ENCODE measurements at places on chromosomes 7 and 10.

GRCh38 chr10:103512166-103512565 lies 18.7 kb downstream of the NEURL1 start:
- DNase-seq: no peak

DNA sequence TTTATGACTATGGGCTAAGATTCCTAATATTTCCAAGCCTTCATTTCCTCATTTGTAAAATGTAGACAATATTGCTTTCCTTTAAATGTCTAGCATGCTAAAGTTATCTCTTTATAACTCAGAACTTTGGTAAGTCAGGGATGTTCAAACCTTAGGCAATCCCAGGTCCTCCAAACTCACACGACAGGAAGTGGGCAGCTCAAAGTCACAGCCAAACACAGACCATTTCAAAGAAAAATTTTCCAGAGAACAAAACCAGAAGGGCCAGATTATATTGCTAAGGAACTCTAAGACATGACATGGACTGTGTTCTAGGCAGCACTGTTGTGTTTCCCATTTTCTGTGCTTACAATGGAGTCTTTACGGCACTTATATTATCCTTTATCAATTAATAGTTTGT lies 87.8 kb upstream of the DYNC1I1 start:
- no peak for DNase-seq

- no peak for DNase-seq
These were observed 59.8 kb upstream of the PTN start for GRCh38 chr7:137403353-137403695.

GRCh38 chr7:112065758-112066157 lies 140.4 kb downstream of the DOCK4 start:
- DNase-seq: no peak

DNA sequence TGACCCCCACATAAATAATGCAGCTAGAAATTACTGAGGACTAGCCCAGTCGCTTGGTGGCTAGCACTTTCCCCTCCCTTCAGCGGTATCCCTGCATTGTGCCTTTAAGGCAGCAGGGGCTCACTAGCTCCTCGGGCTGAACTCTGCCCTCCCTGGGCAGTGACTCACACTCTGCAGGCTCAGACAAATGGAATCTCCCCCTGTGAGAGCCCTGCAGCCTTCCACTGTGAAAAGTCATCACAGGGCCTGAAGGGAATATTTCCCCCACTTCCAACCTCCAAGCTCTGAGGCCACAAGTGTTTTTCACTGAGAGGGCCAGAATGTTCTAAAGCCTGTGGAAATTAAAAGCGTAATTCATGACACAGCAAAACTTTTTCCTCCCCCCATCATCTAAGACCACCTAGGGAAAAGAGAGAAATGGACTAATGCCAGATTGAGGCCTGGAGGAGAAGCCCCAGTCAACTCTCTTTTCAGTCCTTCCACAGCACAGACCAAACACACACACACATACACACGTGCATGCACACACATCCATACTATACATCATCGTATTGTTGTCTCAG lies 93.6 kb upstream of the COL1A2 start:
- DNase-seq: peak; percentile 99

DNA sequence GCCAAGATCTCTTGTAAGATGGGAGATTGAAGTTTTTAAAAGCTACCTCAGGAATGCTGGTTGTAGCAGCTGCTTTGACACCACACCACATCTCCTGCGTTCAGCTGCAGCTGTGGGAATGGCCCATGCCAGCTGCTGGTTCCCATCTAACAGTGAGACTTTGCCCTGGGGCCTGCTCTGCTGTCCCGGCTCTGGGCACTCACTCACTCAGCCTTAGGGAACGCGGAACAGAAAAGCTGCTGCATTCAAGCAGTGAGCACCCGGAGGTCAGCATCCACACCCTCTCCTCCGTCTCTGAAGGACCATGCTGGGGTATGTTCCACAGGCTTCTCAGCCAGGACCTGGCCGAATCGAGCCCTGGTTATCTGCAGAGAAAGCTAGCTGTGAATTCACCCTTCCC lies 197.1 kb upstream of the CXCL12 start:
- no peak for DNase-seq

- no peak for DNase-seq
These were observed 175.8 kb upstream of the LYZL1 start for GRCh38 chr10:29112827-29113615.

DNA sequence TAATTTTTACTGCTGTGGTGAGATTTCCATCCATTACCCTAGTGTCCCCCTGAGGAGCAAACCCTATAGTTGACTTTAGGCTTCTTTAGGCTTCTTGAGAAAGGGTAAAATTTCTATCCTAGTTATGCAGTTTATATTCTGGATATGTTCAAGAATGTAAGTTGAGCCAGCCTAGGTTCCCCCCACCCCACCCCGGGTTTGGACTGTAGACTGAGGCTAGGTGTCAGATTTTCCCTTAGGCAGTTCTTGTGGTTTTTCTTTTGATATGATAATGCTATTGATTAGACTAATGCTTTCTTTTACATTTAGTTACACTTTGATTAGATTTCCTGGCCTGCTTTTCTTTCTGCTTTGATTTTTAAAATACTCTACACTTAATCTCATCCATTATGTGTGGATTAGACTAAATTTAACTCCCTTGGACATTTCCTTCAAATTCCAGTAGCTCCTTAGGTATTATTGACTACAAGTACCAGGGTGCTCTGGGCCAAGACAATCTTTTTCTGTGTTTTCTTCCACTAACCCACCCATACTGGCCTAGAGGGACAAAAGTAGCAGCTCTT lies 37.7 kb downstream of the NRF1 start:
- no peak for DNase-seq

DNA sequence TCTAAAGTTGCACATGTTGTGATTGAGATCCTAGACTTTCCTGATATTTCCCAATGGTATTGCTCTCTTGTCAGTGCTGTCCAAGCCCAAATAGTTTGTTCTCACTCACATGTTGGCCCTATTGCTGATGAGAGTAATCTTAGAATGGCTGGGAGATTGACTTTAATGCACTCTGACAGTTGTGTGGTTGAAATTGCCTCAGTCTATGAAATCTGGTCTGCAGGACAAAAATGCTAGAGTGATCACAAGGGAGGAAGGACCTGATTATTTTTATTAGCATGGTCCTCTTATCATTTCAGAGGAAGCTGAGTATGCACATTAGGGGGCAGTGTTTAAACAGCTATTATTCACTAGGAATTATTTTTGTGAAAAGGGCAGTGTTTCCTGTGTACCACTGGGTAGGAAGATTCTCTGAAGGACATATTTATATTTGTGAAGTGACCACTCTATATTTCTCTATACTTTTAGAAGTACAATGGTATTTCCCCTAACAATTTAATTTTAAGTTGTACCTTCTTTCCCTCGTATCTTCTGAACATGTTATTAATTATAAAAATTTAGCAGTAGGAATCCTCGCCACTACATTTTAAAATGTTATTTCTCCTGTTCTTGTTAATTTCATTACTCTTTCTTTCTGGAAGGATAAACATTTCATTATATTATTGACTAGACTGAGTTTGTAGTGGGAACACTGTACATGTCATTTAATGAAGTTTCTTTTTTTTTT lies 64.4 kb downstream of the SUGCT start:
- DNase-seq: peak; percentile 94

DNA sequence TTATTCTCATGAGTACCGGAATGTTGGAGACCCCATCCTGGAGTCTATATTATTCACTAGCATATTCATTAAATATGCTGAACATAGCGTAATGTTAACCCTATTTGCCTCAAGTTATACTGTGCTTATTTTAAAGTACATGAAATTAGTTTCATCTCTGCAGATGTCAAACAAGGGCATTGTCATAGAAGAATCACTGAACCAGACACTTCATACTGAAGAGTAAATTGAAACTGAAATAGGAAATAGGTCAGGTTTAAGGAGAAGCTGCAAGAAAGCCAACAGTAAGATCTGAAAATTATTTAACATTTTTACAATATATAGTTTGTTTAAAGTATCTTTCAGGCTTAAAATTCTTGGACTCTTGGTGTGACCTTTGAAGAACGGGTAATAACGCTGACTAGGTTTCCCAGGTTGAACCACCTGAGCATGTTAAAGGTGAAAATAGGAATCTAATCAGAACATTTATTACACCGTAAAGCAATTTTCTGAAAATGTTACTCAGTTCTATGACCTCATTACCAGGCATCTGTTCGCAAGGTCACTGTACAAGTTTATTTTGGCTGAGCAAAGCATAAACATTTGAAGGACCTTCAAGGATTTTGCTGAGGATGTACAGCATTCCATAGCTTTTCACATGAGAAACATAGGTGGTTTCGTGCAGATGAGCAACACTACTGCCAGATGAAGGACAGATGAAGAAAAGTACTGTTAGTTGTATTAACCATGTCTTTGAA lies 82.7 kb downstream of the REEP3 start:
- peak; percentile 94 for DNase-seq

DNA sequence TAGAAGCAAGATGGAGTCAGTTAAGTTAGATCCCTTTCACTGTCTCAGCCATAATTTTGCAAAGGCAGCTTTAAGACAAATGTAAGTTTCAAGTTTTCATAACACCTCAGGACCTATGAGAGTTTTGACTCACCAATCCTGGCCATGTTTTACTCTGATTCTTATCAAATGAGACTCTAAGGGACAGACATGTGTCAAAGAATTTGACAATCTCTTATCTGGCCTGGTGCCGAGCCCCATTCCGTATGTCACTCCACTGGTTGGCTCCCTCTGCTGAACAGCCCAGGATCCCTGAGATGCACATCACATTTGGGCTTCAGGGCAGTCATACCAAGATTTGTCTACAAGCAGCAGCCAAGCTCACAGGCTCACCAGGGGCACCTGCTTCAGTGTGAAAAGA lies 187.6 kb upstream of the STK17A start:
- no peak for DNase-seq

GRCh38 chr10:114930320-114930719 lies 7.7 kb upstream of the TRUB1 start:
- no peak for DNase-seq

DNA sequence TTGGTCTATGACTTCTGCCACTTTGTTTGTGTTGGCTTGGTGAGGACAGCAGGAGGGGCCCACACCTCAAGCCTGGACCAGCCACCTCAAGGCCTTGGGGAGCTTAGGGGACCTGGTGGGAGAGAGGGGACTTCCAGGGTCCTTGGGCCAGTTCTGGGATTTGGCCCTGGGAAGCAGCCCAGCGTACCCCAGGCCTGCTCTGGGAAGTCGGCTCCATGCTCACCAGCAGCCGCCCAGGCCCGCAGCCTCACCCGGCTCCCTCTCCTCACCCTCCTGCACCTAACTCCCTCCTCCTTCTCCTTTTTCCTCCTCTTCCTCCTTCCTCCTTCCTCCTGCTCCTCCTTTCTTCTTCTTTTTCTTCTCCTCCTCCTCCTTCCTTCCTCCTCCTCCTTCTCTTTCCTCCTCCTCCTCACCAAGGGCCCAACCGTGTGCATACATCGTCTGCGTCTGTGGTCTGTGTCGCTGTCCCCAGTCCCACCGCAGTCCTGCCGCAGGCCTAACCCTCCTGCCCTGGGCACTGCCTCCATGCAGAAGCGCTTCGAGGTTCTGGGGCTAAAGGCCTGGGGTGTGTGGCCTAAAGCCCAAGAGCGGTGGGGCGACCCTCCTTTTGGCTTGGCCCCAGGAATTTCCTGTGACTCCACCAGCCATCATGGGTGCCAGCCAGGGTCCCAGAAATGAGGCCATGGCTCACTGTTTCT lies 5.3 kb downstream of the EN2 start:
- no peak for DNase-seq

DNA sequence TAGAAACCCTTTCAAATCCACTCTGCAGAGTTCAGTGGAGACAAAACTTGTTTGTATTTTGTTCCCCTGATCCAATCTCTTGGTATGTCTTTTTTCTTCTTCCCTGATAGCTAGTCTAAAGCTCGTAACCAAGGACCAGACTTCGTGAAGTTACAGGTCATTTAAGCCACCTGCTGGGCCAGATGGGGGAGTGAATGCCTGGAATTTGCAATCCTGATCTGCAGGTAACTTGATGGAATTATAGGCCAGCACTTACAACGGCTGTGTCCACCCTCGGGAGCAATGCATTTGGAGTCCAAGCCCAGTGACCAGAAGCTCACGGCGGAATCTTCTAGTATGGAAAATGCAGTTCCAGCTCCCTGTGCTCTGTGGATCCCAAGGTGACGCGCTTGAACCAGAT lies 566.9 kb downstream of the TCERG1L start:
- no peak for DNase-seq

DNA sequence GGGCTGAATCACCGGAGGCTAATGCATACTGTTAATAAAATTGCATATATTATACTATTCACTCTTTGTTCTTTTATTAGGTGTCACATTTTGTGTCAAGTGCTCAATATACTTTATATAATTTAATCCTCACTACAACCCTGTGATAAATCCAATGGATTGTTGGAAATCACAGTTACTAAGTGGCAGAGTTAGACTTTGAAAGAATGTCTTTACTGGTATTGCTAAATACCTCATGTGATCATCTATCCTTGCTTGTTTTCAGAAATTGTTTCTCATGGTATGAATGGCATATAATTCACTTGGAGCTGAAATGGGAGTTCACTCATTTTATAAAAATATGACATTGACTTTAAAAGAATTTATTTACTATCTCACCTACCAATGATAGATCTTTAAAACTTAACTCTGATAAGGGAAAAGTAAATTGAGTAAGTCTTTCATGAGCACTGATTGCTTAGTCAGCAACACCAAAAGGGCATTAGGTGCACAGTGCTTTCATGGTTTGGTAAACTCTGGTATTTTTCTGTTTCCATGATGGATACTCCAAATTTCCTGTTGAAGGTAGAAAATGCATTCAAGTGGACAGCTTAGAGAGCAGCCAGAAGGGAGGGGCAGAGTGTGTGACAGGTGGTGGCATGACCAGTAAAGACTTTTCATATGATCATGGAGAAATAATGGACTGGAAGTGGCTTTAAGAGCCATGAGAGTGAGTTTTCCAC lies 22.6 kb downstream of the ENKUR start:
- DNase-seq: peak; percentile 27

GRCh38 chr10:7218968-7219367 lies 191.9 kb downstream of the SFMBT2 start:
- peak; percentile 1 for DNase-seq

GRCh38 chr10:67834375-67834774 lies 3.6 kb downstream of the DNAJC12 start:
- no peak for DNase-seq

- no peak for DNase-seq
These were observed 96.5 kb downstream of the ORC5 start for GRCh38 chr7:104111271-104111670.

- peak; percentile 41 for DNase-seq
These were observed 68.5 kb downstream of the MAP3K8 start for GRCh38 chr10:30502266-30503060.

- DNase-seq: peak; percentile 31
These were observed 80.0 kb downstream of the EEPD1 start for GRCh38 chr7:36232971-36233550.

GRCh38 chr10:93475227-93475626 lies 6.9 kb downstream of the MYOF start:
- DNase-seq: no peak

- no peak for DNase-seq
These were observed 460.2 kb downstream of the GRM8 start for GRCh38 chr7:126792521-126792920.

- no peak for DNase-seq
These were observed 642.0 kb upstream of the LRRN3 start for GRCh38 chr7:110448918-110449317.

Measured in choroid plexus epithelial cell (primary cell).